ENCODE measurements at places on chromosomes 6 and 20.
A peak's percentile ranks its signal among the peaks of the same experiment; 100 is the strongest.

DNA sequence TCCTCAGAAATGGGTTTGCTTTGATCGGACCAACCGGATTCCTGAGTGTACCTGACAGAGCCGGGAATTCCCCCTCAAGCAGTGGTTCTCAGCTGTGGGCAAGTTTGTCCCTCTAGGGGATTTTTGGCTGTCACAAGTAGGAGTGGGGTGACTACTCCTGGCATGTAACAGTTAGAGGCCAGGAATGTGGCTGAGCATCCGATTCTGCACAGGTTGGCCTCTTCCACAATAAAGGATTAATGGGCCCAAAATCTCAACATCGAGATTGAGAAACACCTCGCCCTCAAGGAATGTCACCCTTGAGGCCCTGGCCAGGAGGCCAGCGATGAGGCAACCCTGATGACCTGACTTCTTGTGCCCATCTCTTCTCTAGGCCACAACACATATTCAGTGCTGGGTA is 7.9 kb downstream of the AGPAT4 start:
- no peak for DNase-seq

GRCh38 chr6:165052561-165053480 is 256.6 kb downstream of the C6orf118 start:
- DNase-seq: no peak

- DNase-seq: no peak
These were observed 445.0 kb upstream of the CHD6 start for GRCh38 chr20:42063141-42063540.

DNA sequence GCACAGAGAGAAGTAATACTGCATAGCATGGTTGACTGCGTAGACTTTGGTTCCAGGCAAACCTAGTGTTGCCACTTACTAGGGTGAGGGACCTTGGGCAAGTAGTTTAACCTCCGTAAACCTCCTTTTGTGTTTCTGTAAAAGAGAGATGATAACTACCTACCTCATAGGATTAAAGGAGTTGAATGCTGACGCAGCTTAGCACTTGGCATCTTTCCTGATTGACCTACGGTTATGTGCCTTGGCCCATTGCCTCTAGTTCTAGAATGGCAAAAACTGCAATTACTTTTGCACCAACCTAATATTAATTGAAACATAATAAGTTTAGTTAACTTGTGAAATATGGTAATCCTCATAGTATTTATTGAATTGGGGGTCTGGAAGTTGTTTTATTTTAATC is 19.1 kb downstream of the GHRH start:
- DNase-seq: no peak

DNA sequence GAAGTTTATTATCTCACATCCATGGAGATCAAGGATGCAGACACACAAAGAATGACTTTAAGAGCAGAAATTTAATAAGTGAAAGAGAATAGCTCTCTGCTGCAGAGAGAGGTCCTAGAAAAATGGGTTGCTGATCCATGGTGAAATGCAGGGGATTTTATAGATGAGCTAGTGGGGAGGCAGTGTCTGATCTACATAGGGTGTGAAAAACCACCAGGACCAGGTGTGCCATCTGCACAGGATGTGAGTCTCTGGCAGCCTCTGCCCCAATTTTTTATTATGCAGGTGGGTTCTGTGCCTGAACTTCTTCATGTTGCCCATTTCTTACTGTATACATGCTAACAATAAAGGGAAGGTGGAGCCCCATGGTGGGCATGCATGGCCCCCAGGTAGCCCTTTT is 19.9 kb upstream of the NANP start:
- DNase-seq: no peak

DNA sequence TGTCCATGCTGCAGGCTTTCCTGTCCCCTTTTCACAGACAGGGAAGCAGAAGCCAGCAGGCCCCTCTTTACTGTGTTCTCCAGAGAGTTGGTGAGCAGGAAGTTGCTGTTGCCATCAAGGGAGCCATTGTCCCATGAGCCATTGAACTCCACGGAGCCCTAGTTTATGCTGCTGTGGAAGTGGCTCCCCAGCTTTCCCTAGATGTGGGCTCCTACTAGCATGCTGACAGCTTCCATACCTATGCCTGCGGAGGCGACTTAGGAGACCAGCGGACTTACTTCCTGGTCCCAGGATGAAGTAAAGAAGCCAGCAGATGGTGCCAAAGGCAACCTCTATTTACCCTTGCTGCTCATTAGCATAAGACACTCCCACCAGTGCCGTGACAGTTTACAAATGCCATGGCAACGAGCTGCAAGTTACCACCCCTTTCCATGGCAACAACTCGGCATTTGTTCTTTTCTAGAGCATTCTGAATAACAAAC is 30.8 kb upstream of the FKBP1A start:
- no peak for DNase-seq

- no peak for DNase-seq
These were observed 29.6 kb upstream of the TMEM244 start for GRCh38 chr6:129890701-129891100.

DNA sequence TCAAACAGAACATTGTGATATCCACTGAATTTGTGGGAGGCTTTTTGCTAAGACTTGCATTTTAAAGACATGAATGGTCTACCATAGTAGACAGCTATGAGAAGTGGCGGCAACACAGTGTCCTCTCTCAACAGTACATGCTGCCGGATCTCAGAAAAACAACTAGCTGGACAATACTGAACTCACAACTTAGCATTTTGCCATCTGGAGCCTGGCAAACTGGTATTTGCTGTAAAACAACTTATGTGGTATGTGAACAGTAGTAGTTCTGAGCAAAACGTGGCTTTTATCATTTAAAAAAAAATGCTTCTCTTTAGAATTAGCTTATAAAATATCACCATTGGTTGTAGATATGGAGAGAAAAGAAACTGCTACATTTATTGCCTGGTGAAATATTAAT is 3.3 kb upstream of the PXDC1 start:
- DNase-seq: no peak

DNA sequence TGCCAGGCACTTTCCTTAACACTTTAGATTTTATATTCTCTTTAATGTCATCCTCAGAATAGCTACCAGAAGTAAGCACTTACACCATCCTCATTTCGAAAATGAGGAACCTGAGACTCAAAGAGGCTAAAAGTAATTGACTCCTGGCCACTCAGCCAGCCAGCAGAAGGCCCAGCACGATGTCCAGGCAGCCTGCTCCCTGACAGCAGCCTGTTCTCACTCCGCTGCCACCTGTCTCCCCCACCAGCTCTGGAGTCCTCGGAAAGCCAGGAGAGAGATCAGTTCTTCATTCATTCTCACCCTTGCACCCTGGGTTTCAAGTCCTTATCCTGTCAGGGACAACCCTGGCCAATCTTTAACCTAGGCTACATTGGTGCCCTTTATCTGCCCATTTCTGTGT is 174.0 kb downstream of the SASH1 start:
- no peak for DNase-seq

DNA sequence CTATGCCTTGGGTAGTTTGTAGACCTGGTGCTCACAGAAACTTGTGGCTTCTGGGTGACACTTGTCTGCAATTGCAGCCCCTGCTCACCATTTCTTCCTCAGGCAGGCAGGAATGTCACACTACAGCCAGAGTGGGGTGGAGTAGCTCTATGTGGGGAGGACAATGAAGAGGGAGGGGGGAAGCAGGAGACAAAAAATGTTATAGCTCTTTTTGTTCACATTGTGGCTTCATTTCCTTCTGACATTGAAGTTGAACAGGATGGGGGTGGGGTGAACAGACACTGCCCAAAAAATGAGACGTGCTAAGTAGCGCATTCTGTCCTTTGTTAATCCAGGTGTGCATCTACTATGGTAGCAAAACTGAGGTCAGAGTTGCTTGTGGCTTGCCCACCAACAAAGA is at the start of gene THEMIS:
Gene THEMIS, minus strand, starts transcription at position 124 of the 400 bp plus-strand sequence. CDS start 126 bp downstream, outside the sequence.
- DNase-seq: peak; percentile 38

DNA sequence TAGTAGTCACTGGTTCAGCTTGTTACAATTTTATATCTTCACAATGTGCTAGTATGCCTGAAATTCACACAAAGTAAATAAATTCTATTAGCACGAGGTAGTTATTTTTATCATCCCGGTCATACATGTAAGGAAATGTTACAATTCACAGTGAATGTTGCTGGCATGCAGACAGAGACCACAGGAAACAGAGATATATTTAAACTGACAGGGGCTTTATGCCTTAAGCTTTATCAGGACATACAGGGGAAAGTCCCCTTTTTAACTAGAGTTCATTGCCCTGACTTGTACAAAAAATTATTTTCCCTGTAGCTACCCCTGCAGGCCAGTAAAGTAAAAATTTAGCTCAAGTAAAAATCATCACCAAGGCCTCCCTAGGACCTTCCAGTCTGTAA is 712.0 kb upstream of the NRSN1 start:
- DNase-seq: no peak

- DNase-seq: no peak
These were observed 223.2 kb downstream of the ZNF217 start for GRCh38 chr20:53370345-53370961.
